ENCODE measurements at places on chromosomes 11 and 22.

DNA sequence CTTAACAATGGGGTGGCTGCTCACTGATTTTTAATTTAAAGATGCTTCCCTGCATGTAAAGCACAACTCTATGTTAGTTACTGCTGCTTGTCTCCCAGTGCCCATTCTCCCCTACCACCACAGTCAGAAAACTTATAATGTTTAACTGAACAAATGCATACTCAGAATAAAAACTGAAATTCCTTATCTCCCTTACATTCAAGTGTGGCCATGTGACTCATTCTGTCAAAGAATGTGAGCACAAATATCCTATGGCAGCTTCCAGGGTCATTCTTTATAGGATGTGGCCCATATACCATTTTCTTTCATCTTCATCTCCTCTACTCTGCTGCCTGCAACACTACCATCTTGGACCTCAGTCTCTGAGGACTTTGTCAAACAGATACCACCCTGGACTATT lies 374.8 kb downstream of the DYNC2H1 start:
- no peak for DNase-seq

DNA sequence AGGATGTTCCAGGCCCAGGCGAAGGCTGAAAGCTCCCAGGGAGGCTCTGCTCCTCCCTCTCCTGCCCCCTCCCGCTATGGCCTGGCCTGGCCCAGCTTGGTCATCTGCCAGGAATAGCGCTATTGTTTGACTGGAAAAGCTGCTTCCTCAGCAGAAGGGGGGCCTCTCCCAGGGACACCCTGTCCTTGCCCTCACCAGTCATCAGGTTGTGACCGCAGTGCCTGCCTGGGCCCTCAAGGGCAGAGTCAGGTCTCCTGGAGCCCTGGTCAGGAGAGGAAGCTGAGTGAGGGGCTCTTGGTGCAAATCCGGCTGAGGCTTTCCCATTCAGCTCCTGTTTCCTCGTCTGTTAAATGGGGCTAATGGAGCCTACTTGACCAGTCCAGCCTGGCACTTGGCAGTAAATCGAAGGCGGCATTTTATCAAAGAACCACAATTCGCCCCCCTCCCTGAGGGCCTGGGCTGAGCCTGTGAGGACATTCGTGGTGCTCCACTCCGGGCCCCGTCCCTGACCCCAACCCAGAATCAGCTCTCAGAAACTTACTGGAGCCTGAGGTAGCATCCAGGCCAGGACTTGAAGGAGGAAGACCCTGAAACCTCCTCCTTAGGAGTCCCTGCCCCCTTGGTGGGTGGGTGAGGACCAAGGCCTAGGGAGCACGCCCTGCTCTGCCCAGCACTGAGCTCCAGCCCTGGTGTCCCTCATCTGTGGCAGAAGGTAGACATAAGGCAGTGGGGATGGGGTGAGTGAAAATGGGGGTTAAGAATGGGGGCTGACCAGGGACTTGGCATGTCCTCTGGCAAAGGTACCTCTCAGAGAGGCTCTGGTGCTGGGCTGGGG lies 2.0 kb upstream of the CASTOR1 start:
- DNase-seq = no peak

DNA sequence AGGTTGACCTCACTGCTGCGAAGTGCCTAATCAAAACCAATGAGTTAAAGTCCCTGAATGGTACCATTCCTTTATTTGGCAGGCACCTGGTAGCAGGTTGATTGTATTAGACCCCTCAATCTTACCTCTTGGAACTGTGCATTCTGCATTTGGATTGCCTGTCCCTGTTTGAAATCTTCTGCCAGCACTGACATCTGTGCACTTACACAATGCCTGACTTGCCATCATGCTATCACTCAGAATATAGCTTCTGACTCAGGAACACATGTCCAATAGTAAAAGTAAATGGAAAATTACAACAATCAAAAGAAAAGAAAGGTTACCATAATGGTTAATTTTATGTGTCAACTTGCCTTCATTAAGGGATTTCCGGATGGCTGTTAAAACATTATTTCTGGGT lies 366.0 kb upstream of the PDGFD start:
- DNase-seq = no peak

DNA sequence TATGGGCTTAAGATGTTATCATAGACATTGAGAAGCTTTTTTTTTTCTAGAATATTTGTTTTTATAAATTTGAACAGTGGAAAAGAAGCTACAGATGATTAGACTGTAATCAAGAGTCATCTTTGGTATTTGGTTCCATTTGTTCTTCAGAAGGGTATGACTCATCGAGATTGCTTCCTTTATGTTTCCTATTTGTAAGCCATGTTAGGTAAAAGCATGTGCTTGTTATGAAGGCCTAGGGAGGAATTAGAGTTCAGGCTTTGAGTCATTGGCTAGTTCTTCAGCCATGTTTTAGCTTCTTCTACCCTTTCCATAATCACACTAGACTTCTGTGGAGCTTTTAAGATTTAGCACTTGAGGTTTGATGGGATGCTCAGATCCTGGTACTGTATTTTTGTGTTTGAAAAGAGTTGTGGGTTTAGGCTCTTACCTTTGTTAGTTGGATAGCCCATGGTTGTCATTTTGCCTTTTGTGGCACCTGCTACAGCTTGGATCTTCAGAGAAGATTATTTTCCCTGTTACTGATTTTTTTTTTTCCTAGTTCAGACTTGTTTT lies 44.3 kb downstream of the POLD3 start:
- DNase-seq = no peak

DNA sequence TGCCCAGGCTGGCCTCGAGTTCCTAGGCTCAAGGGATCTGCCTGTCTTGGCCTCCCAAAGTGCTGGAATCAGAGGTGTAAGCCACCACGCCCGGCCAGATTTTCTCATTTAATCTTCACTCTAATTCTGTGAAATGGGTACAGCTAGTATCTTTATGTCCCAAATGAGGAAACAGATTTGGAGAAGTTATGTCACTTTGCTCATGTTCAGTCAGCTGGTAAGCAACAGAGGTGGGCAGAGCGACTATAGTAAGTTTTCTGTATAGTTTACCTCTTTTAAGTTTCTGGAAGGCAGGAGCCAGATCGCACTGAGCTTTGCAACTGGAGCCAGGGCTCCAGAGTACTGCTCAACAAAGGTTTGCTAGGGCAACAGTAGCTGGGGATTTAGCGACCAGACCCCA lies 33.2 kb downstream of the RCOR2 start:
- DNase-seq = no peak

GRCh38 chr22:31626427-31627150 lies 35.4 kb downstream of the PISD start:
- no peak for DNase-seq

- no peak for DNase-seq
Measured at GRCh38 chr11:58292017-58292416, 24.0 kb upstream of the OR10W1 start.

DNA sequence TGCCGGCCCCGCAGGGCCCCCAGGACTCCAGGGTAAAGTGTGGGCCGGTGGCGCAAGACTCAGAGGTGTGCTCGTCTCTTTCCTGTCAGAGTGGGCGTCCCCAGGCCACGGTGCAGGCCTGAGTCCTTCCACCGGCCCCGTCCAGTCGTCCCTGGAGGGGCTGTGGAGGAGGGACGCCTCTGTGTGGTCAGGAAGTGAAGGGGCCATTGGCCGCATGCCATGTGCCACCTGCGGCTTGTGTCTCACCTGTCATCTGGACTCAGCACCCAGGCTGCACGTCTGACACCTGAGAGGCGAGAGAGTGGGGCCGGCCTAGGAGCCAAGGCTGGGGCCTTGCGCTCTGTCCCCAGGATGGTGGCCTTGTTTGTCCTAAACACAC lies 25.2 kb downstream of the MUC6 start:
- no peak for DNase-seq

DNA sequence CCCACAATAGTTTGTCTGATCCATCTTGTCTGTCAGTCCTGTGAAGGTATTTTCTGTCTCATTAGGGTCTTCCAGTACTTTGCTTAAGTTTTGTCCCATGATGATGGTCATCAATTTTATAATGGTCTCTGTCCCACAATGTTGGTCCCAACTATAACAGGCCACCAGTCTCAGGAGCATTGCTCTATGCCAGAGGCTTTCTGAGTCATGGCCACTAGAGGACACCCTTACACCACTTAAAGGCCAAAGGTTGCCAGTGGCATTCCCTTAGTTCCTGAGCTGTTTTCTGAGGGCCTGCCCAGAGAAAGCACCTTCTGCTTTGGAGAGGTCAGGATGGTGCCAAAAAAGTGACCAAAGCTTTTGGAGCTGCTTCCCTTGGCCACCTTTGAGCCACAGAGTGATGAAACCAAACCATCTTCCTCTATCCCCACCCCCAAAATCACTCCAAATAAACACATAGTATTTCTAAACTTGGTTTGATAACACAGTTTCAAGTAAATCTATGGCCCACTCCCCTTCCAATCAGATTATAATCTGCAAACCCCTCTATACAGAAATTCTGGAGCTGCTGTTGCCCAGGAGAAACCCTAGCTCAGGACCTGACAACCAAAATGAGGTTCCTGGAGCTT lies 19.3 kb downstream of the EIF3F start:
- DNase-seq = no peak

- no peak for DNase-seq
Measured at GRCh38 chr11:13152736-13153541, 124.7 kb upstream of the BMAL1 start.

GRCh38 chr22:48807155-48807554 lies 1020.5 kb downstream of the BRD1 start:
- DNase-seq = no peak
